ENCODE measurements at places on chromosomes 2 and 18.

DNA sequence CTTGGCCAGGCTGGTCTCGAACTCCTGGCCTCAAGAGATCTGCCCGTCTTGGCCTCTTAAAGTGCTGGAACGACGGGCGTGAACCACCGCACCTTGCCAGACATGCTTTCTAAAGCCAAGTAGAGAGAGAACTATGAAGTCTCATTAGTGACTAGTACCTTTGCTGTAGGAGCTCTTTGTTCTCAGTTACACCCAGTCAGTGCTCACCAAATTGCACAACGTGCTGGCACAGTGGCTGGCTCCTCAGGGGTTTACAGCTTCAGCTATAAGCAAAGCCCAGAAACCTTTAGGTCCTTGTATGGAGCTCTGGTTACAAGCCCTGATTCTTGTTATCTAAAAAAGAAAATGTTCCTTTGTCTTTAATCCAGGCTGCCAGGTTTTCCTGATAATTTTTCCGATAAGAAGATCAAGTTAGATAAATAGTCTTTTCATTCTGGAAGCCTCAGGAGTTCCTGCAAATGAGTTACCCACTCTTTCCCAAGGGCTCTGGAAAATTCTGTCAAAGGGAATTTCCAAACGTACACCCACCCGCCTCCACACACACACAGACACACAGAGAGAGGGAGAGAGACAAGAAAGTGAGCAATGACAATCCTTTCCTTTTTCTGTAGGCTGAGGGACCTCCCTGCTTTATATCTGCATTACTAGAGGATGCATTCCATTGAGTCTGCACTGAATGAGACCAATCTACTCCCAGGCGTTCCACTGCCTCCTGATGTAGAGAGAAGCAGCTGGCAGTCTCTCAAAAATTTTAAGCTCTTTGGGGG is 100.2 kb upstream of the CSRNP3 start:
- DNase-seq = no peak

DNA sequence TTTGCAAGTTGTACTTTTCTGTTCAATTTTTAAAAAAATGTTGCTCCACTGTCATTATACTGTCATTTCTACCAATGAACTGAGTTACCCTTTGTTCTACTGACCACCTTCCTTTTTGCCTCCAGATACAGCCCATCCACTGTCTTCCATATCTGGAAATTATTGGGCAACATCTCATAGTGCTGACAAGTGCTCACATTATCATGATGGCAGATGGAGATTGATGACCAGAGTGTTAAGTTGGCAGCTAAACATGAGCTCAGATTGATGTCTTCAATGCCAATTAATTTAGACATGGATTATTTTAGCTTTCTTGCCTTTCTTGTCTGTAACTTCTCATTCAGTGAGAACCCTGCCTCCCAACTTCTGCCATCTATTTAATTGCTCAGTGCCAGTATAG is 76.6 kb downstream of the KIAA1328 start:
- DNase-seq = no peak

DNA sequence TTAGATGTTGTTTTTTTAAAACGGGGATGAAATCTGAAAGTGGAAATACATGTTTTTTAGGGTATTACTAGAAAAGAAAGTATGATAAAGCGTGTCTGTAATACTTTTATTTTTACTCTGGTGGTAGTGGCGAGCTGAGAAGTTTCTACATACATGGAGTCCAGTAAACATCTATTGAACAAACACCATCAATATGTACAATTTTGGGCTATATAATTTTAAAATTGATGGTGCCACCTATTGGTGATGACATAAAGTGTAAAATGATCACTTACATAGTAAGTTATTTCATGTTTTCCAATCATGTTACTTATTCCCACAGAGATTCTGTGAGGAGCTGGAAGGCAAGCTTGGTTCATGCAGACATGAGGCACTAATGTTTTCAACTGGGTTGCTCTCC is 31.5 kb upstream of the NFE2L2 start:
- DNase-seq = peak; percentile 65

DNA sequence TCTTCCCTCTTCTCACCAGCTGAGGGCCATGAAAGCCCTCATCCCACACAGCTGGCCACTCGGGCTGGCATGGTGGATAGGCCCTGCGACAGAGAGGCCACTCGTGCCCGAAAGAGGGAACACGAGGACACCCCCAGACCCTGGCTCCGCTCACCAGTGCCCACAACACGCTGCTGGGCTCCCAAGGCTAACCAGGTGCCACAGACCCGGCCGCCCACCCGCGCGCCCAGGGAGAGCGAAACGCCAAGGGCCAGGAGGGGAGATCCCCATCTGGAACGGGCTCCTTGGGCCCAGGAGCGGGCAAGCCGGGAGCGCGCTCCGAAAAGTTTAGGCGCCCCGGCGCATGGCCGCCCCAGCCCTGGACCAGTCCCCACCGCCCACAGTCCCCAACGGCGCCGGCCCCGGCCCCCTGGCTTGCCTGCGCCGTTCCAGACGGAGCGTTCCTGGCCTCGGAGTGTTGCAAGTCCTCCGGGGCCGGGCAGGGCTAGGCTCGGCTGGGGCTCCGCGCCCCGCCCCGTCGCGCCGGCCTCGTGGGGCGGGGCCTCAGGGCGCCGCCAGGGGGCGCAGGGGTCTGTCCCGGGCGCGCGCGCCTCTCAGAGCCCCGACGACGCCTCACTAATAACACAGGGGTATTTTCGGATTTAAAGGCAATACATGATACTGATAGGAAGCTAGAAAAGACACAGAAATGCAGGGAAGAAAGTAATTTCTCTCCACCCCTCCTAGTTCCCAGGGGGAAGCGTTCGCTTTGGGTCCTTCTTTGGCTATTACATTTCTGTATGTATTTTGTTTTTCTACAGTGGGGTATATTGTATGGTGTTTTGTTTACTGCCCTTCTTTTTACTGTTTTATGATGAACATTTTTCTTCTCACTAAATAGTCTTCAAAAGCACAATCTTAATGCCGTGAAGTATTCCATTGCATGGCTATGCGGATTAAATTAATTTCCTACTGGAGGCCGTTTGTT is at the start of gene TMBIM1:
TMBIM1 (minus strand) TSS at position 456 of the 967 bp plus-strand sequence. CDS start 10,362 bp downstream, outside the sequence.
- DNase-seq = peak; percentile 88

DNA sequence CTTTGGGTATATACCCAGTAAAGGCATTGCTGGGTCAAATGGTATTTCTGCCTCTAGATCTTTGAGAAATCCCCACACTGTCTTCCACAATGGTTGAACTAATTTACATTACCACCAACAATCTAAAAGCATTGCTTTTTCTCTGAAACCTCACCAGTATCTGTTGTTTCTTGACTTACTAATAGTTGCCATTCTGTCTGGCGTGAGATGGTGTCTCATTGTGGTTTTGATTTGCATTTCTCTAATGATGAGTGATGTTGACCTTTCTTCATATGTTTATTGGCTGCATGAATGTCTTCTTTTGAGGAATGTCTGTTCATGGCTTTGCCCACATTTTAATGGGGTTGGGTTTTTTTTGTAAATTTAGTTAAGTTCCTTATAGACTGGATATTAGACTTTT is 382.6 kb upstream of the ZNF804A start:
- no peak for DNase-seq

- DNase-seq = no peak
Observed at GRCh38 chr18:62621546-62621945, 93.8 kb upstream of the PHLPP1 start.

- DNase-seq = no peak
Observed at GRCh38 chr2:53182601-53183000, 585.0 kb upstream of the CHAC2 start.

GRCh38 chr2:104412384-104412783 is 441.5 kb upstream of the POU3F3 start:
- peak; percentile 2 for DNase-seq

- no peak for DNase-seq
Observed at GRCh38 chr2:102487761-102488462, 14.9 kb downstream of the SLC9A4 start.

DNA sequence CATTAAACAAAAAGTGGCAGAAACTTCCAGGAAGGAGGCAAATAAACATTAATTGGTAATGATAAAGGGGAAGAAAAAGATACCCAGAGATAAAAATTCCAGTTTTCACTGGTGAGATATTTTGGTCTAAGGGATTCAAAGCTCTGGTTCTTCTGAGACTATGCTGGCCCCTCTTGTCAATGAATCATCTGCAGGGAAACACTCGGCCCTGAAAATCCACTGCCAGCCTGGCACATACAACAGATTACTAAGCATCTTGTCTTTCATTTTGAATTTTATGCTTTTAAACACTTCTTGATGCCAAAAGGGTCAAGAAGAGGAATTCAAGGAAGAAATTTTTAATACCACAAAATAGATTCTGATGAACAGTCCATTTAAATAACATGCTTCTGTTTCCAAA is 1603.8 kb upstream of the ZEB2 start:
- DNase-seq = peak; percentile 1

GRCh38 chr2:231111987-231112386 is 12.9 kb downstream of the HTR2B start:
- DNase-seq = no peak

DNA sequence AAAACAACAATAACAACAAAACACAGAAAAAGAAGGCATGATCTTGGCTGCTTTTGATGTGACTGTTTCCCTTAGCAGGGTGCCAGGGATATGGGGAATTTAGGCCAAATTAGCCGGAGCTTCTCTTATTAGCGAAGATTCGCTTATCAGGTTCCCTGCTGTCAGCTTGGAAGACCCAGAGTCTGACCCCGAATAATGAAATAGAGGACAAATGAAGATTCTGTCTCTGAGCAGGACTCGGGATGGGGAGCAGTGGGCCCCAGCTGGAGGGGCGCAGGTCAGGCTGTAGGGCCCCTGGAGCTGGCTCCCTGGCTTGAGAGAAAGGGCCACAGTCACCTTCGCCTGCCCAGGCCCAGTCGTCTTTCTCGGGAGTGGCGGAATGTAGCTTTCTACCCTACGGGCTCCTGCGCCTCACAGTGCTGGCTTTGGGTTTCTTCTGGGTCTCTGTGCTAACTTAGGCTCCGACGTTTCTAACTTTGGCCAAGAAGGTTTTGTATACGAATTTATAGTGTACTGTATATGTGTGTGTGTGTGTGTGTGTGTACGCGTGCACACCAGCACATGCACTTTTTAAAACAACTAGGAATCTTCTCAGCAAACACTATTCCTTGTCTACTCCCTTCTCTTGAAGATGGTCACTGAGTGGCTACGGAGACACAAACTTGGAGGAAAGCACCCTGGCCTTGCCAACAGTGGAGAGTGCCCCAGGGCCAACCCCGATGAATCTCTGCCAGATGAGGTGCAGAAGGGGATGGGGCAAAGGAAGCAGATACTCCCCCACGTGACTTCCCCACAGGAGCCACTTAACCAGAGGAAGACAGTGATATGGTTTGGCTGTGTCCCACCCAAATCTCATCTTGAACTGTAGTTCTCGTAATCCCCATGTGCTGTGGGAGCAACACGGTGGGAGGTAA is 195.6 kb upstream of the COPS8 start:
- no peak for DNase-seq

DNA sequence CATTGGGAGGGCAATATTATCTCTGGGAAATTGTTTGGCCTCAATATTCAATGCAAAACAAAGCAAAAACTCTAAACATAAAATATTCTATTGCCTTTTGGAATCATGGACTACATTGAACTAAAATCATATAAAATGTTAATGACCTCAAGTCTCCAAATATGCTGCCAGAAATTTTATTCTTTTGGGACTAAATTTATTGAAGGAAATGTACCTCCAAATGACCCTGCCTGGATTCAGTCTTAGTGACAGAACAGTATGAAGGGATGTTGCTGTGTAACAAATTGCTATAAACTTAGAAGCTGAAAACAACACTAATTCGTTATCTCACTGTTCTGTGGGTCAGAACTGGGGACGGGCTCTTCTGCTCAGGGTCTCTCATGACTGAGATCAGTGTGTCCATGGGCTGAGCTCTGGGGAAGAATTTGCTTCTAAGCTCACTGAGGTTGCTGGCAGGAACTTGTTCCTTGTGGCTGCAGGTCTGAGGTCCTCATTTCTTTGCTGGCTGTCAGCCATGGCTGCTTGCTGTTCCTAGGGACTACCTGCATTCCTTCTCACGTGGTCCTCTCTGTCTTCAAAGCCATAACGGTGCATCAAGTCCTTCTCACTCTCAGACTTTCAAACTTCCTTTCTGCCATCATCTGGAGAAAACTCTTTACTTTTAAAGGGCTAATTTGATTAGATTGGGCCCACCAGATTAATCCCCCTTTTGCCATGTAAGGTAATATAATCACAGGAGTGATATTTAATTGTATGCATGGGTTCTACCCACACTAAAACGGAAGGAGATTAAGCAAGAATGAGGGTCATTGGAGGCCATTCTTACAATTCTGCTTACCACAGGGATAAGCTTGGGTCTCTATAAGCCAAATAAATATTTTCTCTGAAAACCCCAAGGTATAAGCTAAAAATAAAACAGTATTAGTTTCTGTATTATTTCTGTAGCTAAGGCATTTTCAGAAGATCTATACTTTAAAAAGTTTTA is 149.0 kb downstream of the ADCYAP1 start:
- DNase-seq = no peak

GRCh38 chr2:241111440-241111805 is 9.3 kb upstream of the MTERF4 start:
- no peak for DNase-seq

GRCh38 chr2:190119923-190120590 is 57.5 kb upstream of the MSTN start:
- DNase-seq = no peak

DNA sequence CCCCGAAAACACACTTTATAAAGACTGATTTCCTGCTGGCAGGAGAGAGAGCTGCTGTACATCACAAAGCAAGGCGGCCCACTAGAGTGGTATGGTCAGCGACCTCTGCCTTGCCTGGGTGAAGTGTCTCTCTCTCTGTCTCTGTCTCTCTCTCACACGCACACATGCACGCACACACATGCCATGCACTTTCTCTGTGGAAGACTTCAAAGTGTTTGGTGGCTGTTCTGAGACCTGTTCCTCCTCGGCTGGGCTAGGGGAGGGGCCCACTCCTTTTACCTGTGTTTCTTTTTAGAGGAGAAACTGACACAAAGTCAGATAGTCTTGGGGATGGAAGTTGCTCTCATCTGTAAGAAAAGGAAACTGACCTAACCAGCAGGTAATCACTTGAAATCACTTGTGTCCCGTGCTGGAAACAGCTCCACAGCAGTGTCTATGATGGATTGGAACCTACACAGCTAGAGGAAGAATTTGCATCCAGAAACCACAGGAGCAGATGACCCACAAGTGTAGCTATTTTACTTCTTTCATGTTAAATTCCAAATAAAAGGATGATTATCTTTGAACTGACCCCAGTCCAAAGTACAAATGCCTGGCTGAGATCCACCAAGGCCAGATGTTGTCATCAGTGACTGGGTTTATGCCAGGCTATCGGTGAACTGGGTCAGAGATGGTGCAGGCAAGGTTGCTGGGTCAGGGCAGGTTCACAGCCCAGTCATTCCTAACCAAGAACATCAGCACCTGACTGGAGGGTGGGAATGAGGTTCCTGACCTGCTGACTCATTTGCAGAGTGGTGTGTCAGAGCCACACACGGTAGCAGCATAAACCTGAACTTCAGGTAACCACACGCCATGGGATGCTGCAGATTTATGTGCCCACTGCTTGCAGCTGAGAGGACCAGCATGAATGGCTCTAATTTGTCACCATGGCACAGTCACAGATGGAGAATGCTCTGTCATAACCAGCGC is 63.0 kb downstream of the NPAS2 start:
- no peak for DNase-seq

Measured in hematopoietic multipotent progenitor cell treated with erythropoietin and hydrocortisone succinate and interleukin-3 and kit ligand, for 15 days (in vitro differentiated cells).